ENCODE measurements at places on chromosomes 4 and X.

GRCh38 chrX:23644744-23645143, 22.5 kb upstream of the PRDX4 start:
- no peak for DNase-seq

DNA sequence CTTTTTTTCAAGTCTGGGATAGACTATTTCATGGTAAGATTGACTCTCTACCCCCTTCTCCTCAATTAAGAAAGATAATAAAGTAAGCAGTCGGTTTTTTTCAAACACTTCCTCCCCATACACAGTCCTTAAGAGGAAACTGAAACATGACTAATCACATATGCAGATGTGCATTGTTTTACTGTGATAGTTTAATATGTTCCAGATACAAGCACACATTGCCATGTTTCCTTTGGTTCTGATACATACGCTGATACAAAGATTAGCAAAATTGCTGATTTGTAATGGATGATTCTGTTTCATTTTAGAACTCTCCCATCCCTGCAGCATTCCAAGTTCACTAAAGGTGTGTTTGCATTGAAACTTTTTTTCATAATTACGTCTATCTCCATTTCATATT, 76.1 kb downstream of the FBXO8 start:
- DNase-seq = no peak

- DNase-seq = no peak
Observed at GRCh38 chrX:45799576-45799975, 598.9 kb upstream of the DIPK2B start.

GRCh38 chrX:40007756-40008705, 89.7 kb downstream of the BCOR start:
- DNase-seq = no peak

GRCh38 chr4:17058536-17058915, 160.1 kb upstream of the LDB2 start:
- no peak for DNase-seq

GRCh38 chr4:3436798-3437581, 4.8 kb upstream of the HGFAC start:
- DNase-seq = peak; percentile 59

GRCh38 chr4:102399021-102399420, 53.7 kb upstream of the SLC39A8 start:
- DNase-seq = no peak

- no peak for DNase-seq
Observed at GRCh38 chrX:70908541-70908940, at the start of gene TEX11. Gene TEX11 (minus strand): TSS chrX:70908711. CDS start chrX:70907789, 922 bp downstream.

DNA sequence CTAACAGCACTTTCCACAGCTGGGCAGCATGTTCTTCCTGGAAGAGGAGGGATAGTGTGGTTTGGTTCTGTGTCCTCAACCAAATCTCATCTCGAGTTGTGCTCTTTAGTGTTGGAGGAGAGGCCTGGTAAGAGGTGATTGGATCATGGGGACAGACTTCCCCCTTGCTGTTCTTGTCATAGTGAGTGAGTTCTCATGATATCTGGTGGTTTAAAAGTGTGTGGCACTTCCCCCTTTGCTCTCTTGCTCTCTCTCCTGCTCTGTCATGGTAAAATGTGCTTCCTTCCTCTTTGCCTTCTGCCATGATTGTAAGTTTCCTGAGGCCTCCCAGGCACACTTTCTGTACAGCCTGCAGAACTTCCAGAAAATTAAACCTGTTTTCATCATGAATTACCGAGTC, 133.7 kb upstream of the NDP start:
- no peak for DNase-seq

- no peak for DNase-seq
Observed at GRCh38 chr4:97759785-97760184, 383.5 kb downstream of the STPG2 start.

GRCh38 chrX:69319376-69319775, 154.1 kb upstream of the PJA1 start:
- DNase-seq = no peak

GRCh38 chrX:15269618-15270521, at the start of gene ASB9:
Gene ASB9 (minus strand): TSS chrX:15270083. CDS start chrX:15269874, 209 bp downstream.
- DNase-seq = peak; percentile 15

DNA sequence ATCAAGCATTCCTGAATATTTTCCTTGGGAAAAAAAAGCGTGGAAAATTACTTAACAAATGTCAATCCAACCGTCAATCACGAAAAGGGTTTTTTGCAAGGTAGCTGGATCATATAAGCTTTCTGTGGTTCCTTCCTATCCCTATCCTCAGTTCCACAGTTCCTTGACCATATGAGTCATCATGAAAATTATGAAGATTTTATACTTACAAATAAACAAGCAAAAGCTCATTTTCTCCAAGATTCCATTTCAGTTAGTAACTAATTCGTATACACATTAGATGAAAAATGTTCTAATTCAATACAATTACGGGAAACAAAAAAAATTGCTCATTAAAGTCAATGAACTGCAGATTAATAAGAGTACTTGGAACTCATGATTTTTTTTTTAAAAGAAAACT, 228.8 kb downstream of the NSUN7 start:
- DNase-seq = no peak

DNA sequence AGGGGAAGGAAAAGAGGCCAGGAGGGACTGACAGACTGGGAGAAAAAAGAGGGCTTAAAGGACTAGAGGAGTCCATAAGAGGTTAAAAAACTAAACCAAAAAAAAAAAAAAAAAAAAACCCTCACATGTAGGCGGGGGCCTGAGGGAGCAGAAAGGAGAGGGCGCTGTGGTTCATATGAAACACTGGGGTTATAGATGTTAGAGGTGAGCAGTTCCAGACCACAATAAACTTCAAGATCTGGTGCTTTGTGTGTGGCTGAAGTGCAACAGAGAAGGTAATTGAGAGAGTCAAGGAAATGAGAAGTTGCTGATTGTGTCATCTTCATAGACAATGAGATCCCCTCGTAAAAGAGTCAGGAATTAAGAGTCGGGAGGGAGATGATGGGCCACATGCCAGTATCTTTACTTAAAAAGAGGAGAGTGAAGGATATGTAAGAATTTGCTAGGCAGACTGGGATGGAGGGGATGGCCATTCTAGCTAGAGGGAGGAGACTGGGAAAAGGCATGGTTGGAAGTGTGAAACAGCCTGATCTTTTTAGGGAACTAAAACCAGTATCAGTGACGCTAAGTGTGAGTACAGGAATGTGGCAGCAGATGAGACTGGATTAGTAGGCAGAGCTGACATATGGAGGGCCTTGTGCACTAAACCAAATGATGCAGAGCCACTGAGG, 18.4 kb upstream of the OGT start:
- peak; percentile 37 for DNase-seq

Data from activated T-cell treated with anti-CD3 and anti-CD28 coated beads, Interleukin-2, amount 50 U/mL, for 72 hours (primary cell).